ENCODE measurements at places on chromosomes 11 and 22. TPM values are rescaled to one million over a fixed set of nuclear protein-coding genes. Genes with fewer than 3 reads are reported as not detected.

DNA sequence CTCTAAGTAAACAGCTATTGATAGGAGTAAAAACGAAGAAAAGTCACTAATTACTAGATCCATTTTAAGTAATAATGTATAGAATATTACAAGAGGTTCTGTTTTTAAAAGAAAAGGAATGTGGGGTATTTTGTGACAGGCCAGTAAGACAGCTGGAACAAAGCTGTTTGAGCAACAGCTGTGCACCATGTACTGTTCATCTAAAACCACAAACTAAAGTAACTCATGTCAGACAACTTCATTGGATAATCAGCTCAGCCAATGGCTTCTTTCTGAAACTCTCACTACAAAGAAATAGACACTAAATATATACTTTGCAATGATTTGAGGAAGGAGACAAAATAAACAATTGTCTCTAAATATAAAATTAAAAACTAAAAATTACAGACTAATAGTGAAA lies 16.1 kb downstream of the RRAS2 start:
- DNase-seq, result no peak

CELSR1 gene
- 2.1 TPM for polyA plus RNA-seq

DNA sequence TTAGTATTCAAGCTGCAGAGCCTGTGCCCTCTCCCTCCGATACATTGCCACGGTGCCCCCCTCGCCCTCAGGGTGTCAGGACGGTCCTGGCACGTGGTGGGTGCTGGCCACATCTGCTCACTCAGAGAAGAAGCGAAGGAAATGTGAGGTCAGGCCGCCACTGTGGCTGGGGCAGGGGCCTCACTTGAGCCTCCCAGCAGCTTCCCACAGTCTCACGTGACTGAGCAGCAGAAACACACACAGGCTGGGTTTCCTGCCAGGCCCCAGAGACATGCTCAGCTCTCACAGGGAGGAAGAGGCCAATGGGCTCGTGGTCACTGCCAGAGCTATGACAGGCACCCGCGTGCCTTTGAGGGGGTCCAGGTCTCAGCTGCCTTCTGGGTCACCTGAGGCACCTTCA lies 37.9 kb upstream of the PRR5 start:
- no peak for DNase-seq

- no peak for DNase-seq
Observed at GRCh38 chr22:22926370-22927195, 39.0 kb downstream of the IGLL5 start.

TMEM41B gene
- 5.3 TPM for polyA plus RNA-seq

FAU gene
- 1,457 TPM for polyA plus RNA-seq

MMP8 gene
- 0.37 TPM for polyA plus RNA-seq

- DNase-seq, result no peak
Observed at GRCh38 chr22:50169181-50169759, 1.3 kb upstream of the PANX2 start.

TRIM49 gene
- polyA plus RNA-seq, result not detected

DNA sequence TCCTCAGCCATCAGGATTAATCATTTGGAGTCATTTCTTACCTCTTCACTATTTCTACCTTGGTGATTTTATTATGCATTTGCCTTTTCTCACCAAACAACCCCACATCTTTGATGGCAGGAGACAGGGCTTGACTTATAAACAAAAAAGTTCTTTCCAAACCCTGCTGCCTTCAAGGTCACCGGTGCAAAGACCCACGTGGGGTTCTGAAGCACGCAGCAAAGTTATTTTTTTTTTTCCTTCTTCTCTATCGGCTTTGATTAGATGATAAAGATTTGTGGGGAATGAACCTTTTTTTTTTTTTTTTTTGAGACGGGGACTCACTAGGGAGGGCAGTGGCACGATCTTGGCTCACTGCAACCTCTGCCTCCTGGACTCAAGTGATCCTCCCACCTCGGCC lies 44.1 kb downstream of the DRG1 start:
- DNase-seq, result no peak

DNA sequence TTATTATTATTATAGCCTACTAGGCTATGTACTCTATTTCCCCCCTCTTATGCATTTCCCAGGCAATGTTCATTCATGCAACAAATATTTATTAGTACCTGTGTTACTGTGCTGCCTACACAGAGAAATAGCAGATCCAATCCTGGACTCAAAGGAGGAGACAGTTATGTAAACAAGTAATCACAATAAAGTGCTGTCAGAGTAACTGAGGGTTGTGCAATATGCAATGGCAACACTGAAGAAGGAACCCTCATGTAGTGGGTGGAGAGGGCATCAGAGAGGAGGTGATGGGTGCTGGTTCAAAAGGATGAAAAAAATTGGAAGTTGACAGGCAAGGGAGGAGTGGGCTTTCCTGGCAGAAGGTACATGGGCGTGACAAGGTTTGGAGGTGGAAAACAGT lies 886 bp upstream of the P4HA3 start:
- no peak for DNase-seq

TRIM29 gene
- not detected for polyA plus RNA-seq

- no peak for DNase-seq
Observed at GRCh38 chr11:44658506-44658850, 68.3 kb upstream of the TSPAN18 start.

UBQLN3 gene
- polyA plus RNA-seq, result not detected

DNA sequence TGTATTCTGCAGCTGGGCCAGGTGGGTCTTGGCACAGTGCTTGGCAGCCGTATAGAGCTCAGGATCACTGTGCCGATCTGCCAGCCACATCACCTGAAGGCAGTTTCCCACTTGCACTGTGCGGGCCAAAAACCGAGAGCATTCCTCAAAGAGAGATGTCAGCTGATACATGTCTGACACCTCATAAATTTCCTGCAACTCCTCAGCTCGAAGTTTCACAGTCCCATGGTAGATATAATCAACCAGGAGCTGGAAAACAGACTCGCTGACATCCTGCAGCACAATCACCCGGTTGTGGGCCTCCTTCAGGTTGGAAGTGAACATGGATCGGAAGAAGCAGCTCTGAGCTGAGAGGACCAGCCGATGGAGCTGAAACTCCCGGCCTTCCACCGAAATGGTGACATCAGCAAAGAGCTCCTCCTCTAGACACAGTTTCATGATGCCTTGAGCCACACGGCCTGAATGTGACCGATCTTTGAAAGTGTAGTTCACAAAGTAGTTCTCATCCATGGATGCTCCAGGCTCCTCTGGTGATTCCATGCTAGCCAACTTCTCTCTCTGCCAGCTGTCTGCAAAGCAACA lies 1.2 kb downstream of the KBTBD4 start:
- no peak for DNase-seq

DNA sequence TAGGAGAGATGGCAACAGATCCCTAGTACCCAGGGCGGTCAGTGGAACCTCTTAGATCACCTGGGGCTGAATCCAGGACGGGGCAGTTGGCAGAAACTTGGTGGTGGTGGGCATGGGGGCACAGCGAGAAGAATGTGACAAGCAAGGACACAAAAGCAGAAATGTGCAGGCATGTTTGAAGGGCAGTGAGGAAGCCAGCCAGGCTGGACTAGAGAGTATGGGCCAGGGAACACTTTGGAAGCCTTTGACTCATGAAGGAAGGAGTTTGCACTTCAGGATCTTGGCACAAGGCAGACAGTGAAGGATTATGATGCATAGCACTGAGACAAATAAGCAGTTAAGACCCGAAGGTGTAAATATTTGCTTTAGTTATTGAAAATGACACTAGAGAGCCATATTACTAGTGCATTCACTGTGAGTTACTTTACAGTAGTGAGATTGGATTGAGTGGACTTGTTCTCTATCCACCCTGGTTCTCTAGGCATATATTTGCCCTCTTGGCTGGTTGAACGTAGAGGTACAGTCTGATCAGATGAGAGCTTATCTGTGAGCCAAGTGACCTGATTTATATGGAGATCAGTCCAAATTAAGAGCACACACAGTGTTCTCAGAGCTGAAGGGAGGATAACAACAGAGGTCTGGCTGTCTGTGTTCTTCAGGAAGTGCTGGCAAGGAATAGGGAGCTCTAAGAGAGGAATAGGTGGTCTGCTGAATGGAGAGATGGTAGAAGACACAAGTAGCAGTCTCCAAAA lies 210.4 kb downstream of the SNX19 start:
- no peak for DNase-seq

KIAA1671 gene
- not detected for polyA plus RNA-seq

DNA sequence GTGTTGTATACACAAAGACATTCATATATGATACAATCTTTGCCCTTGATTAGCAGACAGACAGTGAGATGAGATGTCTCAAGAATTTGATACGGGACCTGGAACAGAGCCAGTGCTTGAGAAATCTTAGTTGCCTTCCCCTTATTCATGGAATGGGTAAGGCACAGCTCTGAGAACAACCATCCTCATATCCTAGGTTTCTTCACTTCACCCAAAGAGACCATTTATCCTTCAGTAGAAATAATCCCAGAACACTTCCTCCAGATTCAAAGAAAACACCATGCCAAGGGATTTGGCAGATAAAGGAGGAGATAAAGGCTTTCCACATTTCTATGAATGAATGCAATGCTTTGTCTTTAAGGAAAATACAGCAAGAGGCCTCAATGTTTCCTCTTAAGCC lies 8.8 kb upstream of the IZUMO1R start:
- DNase-seq, result no peak

DNA sequence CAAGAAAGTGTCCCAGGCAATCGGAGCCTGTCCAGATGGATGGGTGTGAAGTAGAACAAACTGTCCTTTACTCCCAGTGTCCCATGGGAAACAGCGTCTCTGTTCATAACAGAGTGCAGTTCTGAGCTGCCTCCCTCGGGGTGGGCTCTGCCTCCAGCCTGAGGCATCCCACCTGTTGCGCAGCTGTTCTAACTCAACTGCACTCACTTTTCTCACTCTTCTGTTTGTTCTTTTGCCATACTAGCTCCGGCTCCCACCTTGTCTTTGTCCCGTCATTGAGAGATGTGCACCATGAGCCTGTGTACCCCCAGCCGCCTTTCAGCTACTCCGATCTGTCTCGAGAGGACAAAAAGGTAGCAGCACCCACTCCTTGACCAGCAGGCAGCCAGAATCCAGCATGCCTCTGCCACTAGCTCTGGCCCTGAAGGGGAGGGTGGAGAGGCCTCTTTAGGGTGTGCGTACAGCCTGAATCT lies 20.7 kb upstream of the CDC42EP2 start:
- no peak for DNase-seq

LRRC75B gene
- polyA plus RNA-seq, result not detected

KDM4F gene
- not detected for polyA plus RNA-seq

Data from naive B cell (primary cell).